ENCODE measurements at places on chromosomes 3 and 15.

- DNase-seq: no peak
Observed at GRCh38 chr3:43323541-43323940, 37.2 kb downstream of the SNRK start.

- DNase-seq: no peak
Observed at GRCh38 chr3:37287776-37288175, 113.4 kb upstream of the LRRFIP2 start.

DNA sequence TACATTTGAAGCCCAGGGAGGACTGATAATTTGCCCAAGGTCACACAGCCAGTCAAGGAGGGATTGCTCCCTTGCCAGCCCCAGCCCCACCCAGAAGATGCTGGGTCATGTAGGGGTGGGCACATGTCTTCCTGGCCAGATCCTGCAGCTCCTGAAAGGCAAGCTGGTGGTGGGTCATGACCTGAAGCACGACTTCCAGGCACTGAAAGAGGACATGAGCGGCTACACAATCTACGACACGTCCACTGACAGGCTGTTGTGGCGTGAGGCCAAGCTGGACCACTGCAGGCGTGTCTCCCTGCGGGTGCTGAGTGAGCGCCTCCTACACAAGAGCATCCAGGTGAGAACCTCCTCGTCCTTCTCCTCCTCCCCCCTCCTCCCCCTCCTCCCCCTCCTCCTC lies 13.2 kb downstream of the ISG20 start:
- DNase-seq: no peak

DNA sequence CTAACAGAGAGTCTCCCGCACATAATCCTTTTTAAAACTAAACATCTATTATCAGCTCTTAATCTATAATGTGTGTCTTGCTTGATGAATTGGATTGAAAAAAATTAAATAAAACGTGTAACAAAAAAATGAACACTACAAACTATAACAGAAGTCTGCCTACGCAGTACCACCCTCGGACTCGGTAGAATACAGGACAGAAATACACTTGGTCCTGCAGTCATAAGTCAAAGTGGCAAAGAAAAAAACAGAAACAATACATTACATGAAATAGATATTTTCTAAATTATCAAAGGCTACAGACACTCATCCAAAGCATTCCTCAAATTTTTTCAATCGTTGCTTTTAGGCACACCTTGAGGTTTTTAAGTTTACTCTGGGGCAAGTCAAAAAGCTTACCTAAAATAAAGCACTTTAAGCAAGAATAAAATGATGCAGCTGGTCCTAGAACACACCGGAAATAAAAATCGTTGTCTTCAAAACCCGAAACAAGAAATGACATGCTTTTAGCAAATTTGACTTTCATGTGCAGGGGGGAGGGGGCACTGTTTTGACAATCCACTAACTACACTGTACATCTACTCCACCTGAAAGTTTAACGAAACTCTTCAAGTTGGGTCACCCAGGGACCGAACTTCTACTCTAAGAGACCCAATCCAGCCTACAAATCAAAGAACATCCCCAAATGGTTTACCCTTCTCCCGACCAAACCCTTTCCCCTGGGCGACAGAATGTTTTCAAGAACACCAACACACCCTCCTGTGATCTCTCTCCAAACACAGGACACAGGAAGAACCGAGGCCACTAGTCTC lies 1.3 kb downstream of the ADAM10 start:
- DNase-seq: no peak

GRCh38 chr15:97858296-97858695 lies 102.2 kb upstream of the ARRDC4 start:
- DNase-seq: no peak

- DNase-seq: no peak
Observed at GRCh38 chr3:9404680-9405079, 7.3 kb downstream of the SETD5 start.

DNA sequence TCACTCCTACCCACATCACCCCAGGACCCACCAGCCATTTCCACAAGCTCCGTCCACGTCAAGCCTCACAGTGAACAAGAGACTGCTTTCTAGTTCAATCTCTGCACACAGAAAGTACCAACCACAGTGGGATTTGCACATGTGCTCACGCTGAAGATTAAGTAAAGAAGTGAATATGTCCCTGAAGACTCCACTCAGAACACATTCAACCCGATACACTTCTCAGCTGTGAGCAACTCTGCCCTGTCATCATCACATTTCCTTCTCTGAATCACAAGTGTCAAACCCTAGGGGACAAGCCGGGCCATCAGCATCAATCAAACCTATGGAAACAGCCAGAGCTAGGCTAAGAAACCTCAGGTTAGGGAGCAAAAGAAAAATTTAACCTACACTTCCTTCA lies 1.9 kb downstream of the STIMATE start:
- DNase-seq: no peak

DNA sequence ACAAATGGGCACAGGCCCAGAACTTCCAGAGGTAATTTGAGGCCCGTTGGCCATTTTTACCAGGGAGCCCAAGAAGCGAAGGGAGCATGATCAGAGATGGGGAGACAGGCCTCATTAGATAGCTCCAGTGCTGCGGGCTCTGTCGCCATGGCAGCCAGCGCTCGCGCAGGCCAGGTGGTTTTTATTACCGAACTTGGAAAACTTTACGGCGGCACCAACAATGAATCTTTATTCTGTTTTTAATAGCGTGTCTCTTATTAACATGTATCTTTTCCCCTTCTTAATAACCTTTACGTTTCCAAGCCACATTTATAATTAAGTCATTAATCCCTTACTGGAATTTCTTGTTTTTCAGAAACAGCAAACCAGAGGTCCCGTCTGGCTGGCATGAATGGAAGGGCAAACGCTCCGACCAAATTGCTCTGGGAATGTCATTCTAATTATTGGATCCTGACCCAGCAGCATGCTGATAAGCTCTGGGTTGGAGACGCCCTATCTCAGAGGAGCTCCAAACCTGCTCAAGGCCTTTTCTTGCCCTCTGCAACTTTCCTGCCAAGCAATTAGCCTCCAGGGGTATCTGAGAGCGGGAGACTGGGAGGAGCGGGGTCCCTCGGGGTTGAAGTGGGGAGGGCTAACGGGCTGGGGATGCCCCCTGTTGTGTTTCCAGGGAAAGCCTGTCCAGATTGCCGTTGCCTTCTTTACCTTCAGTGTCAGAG lies 256.4 kb downstream of the TLE3 start:
- no peak for DNase-seq
